Ureter (tissue), 1 donor: ENCODE measurements at places on chromosomes 13 and 19. TPM values are rescaled to one million over a fixed set of nuclear protein-coding genes. Genes with fewer than 3 reads are reported as not detected.

Gene FSTL3
- 29.8 TPM for total RNA-seq

DNA sequence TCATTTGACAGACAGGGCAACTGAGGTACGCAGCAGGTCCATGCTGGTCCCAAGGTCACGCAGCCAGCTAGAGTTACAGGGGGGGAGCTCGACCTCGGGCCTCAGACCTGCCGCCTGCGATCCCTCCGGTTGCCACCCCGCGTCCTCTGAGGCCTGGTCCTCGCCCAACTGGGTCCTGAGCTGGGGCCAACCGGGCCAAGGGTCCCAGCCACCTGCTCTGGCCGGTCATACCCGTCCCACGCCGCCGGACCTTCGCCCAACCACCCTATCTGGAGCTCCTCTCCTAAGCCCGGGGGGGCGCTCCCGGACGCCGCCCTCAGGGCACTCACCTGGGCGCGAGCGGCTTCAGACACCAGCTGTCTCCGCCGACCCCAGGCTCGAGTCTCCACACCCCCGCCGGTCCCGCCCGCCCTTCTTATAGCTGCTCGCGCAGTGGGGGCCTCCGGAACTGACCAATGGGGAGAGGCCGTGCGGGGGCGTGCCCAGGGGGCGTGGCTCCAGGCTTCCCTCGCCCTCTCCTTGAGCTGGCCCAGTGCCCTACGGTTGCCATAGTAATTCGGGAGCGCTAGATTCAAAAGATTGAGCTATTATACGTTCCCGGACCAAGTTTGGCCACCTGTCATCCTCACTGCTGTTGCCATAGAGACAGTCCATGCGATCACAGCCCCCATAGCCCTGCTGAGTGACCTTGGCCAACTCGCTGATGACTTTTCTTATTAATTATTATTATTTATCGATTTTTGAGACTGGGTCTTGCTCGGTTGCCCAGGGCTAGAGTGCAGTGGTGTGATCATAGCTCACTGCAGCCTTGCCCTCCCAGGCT lies at the start of gene PLIN5:
PLIN5 (minus strand) TSS at position 389 of the 823 bp plus-strand sequence. CDS start 1,150 bp downstream, outside the sequence.
- DNase-seq, result peak; percentile 85

Gene SIAH3
- 0.08 TPM for total RNA-seq

Gene PHLDB3
- 39.5 TPM for total RNA-seq

Gene GIPC3
- 2.4 TPM for total RNA-seq

DNA sequence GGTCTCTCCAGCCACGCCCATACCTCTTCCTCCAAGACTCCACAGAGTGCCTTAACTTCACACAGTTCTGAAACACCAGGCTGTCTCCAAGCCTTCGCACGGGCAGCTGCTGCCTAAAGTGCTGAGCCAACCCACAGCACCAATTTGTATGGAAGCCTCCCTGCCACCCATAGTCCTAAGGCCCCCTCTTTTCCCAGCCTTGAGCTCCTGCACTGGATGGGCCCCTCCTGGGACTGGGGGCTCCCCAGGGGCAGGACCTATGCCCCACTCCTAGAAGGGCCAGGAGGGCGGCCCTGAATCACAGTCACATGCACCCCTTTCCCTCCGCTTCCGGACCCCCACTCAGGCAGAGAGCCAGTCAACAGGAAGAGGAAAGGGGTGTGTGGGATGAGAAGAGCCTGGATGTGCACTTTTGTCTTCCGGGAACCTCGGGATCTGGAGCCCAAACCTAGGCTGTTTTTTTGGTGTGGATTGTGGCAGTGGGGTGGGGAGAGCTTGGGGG lies 5.1 kb upstream of the FCER2 start:
- DNase-seq, result no peak

Gene TRIM28
- 329 TPM for total RNA-seq

DNA sequence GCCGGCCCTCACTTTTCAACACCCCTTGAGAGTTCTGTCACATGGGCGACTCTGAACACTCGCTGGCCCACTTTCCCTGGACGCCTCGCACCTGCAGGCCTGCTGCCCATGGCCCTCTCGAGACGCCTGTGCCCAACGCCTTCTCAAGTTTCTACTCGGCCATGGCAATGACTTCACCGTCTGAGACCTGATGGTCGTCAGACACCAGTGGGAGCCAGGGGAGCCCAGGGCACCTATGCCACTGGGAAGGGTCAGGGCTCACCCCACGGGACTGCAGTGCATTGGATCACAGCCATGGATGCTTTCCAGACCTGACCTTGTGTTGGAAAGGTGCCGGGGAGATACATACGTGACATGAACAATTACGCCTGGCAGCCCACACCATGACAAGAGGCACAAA lies 60.1 kb downstream of the KLF2 start:
- DNase-seq, result no peak

Gene STOML3
- total RNA-seq, result not detected

- no peak for DNase-seq
Observed at GRCh38 chr19:11088506-11089253, 583 bp upstream of the LDLR start.

- DNase-seq, result no peak
Observed at GRCh38 chr19:29887442-29887855, 54.6 kb upstream of the URI1 start.

Gene KLK14
- not detected for total RNA-seq

GRCh38 chr13:53159431-53159830 lies 130.8 kb downstream of the OLFM4 start:
- no peak for DNase-seq

DNA sequence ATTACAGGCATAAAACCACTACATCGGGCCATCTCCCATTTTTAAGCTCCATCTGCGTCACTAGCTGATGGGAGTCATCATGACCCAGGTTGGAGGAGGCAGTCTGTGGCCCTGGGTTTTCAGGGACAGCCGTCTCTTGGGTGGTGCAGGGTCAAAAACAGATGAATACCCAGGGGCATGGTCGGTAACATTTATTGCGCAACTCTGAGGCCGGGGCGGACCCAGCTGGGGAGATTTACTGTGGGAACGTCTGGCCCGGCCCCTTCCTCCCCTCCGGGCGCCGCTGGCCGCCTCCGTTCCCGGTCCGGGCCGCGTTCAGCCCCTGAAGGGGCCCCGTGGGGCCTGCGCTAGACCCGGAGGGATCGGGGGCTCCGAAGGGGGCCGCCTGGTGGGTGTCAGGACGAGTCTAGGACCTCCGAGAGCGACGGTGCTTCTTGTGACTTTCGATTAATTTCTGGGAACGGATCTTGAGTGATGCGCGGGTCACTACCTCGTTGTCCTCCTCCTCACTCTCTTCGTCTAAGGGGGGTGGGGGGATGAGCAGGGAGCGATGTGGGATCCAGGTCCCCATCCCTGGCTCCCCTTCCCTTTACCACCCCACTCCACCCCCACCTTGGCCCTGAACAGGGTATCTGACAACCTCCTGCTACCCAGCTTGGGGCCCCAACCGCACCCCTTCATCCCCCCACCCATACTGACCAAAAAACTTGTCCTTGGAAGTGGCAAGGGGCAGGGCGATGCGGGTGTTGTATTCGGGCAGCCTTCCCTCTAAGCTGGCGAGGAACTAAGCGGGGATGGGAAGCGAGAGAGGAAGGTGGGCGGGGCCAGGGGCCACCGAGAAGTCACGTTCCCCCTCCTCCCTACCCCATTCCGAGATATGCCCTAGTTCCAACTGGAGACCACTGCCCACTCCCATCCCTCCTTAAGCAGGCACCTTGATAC lies 1.6 kb upstream of the RGL3 start:
- DNase-seq, result no peak

DNA sequence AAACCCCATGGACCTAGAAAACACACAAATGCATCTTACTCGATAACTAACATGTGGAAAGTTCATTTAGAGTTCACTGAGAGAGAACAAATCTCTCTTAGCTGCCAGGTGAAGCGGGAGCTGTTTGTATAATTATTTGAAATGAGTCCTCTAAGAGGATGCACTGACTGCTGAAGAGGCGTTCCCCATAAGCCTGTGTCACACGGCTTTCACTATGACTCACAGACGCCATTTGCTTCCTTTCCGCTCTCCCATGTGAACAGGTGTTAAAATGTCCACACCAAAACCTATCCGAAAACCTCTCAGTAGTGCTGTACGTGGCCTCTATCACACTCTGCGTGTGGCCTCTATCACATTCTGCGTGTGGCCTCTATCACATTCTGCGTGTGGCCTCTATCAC lies 101.8 kb downstream of the SOX1 start:
- DNase-seq, result no peak

- no peak for DNase-seq
Observed at GRCh38 chr19:29547361-29547960, 21.7 kb downstream of the VSTM2B start.

DNA sequence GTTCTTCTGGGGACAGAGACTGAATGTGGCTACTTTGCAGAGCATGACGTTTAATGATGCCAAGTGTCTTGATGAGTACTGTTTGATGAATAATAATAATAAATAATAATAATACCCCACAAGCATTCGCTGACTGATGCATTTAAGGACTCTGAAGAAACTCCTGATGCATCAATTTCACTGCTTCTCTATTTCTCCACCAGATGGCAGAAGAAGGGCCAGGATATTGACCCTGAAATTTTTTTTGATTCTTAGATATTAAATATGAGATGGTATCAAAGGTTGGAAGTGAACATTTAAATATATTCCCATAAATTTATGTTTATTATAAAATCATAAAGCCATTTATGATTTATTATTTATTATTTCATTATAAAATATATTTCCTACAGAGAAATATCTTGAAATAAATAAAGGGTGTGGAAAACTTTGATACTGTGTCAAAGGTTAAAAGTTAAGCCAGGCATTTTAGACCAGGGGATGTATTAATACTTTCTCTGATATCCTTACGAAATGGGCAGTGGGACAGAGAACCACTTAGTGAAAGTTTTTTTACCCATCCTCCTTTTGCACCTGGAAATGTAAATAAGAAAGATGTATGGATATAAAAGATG lies 170.9 kb downstream of the LACC1 start:
- DNase-seq, result no peak

Gene MRPS31
- total RNA-seq, result 25.5 TPM

DNA sequence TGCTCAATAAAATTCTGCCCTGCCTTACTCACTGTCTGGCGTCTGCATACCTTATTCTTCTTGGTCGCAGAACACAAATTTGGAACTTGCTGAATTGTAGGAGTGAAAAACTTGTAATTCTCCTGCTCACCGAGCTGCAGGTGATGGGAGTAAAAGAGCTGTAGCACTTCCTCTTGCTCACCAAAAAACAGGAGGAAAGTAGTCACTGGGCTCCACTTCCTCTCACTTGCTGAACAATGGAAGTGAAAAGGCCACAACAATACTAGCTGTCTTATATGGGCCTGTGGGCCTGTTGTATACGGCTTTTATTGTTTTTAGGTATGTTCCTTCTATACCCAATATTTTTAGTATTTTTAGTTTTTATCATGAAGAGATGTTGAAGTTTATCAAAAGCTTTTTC lies 978.7 kb downstream of the SLITRK5 start:
- DNase-seq, result no peak

DNA sequence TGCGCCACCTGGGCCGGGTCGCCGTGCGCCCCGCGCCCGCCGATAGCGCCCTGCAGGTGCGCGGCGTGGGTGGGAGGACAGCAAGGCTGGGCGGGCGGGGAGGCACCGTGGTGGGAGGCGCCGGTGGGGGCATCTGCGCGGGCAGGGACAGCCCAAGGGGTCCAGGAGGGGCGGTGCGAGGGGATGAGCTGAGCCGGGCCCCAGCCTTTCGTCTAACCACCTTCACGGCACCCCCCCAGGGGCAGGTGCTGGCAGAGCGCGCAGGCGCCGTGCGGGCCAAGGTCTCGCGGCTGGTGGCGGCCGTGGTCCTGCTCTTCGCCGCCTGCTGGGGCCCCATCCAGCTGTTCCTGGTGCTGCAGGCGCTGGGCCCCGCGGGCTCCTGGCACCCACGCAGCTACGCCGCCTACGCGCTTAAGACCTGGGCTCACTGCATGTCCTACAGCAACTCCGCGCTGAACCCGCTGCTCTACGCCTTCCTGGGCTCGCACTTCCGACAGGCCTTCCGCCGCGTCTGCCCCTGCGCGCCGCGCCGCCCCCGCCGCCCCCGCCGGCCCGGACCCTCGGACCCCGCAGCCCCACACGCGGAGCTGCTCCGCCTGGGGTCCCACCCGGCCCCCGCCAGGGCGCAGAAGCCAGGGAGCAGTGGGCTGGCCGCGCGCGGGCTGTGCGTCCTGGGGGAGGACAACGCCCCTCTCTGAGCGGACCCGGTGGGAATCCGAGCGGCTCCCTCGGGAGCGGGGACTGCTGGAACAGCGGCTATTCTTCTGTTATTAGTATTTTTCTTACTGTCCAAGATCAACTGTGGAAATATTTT lies 3.1 kb downstream of the KISS1R start:
- DNase-seq, result no peak

DNA sequence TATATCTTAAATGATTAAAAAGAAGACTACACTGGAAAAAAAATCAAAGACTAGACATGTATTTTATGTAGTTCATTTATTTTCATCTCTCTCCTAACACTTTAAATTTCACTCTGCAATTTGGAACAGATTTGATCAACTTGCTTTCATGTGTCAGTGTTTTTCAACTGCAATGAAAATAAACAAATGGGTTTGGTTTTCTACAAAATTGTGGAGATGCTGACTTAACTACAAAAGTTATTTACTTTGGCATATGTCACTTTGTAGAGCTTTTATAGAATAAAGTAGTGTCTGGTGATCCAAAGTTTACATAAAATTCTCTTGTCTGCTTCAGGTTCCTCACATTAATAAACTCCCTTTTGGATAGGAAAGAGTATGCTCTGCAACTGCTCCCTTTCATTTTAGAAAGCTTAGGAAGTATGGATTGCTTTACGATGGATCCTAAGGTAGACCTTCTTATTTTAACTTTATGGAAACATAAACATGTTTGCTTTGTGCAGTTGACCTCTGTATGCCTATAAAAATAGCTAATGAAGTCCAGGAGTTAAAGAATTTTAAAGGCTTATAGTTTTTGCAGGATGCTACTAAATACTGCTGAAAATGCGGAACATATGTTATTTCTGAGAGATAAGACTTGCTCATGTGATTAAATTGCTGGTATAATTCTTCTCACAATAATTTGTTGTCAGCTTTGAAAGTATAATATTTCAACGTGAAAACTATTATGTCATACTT lies 815.9 kb downstream of the PCDH9 start:
- no peak for DNase-seq
